T47D (cell line): ENCODE measurements at places on chromosomes 11 and 22.
A peak's percentile ranks its signal among the peaks of the same experiment; 100 is the strongest.

- DNase-seq = no peak
These were observed 7.8 kb downstream of the PIK3IP1 start for GRCh38 chr22:31284281-31285155.

DNA sequence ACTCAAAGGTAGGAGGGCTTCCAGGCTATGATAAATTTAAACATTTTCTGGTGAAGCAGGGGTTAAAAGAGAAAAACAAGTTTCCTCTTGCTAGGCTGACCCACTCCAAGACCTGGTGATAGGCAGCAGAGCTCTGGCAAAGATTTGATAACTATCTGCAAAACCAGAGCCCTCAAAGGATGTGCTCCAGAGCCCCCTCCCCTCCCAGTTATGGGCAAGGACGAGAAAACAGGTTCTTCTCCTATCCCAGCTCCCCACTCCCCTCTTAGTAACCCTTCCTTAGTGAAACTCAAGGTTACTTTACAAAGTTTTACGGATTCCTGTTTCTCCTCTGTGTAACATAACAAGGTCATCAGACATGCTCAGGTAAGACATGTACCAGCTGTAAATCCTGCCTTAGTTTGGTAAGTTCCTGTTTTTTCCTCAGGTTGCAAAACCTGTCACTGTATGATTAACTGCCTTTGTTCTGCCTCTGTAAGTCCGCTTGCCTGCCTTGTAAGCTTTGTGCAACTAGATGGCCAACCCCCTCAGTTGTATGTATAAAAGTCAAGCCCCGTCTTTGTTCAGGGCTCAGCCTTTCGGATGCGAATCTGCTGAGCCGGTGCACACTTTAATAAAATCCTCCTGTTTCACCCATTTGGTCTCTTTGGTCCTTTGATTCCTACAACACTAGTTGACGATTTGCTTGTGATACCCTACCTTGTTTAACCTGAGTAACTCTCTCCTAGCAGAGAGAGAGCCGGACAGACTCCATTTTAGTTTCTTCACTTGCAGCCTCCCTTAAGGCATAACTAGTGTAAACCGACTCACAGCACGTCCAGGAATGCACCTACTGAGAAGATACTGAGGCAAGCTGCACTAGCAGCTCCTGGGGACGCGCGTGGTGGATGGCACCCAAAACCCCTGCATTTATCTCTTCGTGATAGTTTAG is 13.9 kb downstream of the APOBEC3H start:
- DNase-seq = peak; percentile 20

GRCh38 chr22:28773461-28773867 is 969 bp downstream of the CCDC117 start:
- no peak for DNase-seq

- no peak for DNase-seq
These were observed 23.6 kb downstream of the APOL3 start for GRCh38 chr22:36136988-36137387.

- no peak for DNase-seq
These were observed 415.9 kb upstream of the CADM1 start for GRCh38 chr11:115920092-115920461.

DNA sequence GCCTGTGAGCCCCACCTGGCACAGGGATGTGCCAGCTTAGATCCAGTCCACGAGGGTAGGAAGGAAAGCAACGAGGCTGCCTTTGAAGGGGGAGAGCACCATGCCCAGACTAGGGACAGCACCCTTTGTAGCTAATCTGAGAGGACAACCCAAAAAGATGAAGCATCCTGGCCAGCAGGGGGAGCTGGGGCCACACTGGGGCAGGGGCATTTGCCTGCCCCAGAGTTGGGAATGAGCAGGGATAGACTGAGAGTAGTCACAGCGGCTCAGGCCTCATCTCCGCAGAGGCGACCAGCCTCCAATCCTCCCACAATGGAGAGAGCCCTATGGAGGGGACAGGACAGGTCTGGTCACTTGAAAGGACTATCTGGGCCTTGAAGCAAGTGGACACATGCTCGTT is 16.4 kb downstream of the LMO1 start:
- no peak for DNase-seq

DNA sequence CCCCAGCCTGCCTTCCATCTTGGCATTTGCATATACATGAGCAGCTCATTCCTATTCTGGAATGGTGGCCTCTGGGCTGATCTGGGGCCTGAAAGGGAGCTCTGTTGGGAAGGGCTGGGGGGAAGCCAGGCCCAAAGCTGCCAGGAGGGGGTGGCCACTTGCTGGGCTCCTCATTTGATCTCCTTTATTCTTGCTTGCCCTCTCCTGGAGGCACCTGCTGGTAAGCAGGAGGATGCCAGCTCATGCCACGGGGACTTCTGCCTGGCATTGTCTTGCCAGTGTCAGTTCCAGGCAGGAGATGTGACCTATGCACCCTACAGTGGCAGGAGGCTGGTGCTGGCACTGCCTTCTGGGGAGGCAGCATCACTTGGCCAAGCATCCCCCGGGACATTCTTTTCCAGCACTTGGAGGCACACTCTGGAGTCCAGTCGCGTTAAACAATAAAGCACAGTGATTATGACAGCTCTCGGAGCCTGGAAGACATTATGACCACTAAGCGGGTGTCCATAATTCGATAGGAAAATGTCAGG is 128.3 kb downstream of the NTM start:
- DNase-seq = no peak

DNA sequence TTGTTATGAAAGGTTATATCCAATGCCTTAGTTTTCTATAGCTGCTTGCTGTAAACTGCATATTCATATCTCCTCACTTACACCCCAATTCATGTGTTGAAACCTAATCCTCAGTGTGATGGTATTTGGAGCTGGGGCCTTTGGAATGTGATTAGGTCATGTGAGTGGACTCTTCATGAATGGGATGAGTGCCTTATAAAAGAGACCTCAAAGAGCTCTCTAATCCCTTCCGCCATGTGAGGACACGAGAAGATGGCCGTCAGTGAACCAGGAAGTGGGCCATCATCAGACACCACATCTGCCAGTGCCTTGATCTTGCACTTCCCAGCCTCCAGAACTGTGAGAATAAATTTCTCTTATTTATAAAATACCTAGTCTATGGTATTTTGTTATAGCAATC is 79.3 kb downstream of the CYP2R1 start:
- DNase-seq = no peak

DNA sequence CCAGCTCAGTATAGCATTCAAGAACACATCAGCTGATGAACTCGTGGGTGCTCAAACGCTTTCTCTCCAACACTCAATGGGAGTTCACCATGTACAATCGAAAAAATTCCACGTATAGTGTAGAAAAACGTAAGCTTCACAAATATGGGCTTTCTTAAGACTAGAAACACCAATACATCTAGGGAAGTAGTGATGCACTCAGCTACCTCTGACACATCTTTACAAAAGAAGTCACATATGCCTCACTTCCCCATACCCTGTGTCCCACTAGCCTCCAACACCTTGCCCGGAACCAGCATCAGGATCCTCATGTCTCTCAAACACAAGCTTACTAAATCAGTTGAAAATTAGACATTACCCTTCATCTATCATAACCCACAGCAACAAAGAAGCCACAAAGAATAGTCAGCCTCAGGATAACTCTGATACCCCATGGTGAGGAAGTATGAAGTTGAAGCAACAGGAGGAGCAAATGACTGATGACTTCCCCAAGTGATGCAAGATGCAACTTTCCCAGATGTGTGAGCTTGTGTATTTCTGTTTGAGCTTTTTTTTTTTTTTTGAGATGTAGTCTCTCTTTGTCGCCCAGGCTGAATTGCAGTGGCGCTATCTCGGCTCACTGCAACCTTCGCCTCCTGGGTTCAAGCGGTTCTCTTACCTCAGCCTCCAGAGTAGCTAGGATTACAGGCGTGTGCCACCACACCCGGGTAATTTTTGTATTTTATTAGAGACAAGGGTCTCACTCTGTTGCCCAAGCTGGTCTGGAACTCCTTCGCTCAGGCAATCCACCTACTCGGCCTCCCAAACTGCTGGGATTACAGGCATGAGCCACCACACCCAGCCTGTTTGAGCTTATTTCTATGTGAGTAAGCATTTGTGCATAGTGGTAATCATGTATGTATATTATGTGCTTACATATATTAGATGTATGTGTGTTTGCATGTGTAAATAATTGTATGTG is 8.5 kb upstream of the DENND5A start:
- DNase-seq = no peak

DNA sequence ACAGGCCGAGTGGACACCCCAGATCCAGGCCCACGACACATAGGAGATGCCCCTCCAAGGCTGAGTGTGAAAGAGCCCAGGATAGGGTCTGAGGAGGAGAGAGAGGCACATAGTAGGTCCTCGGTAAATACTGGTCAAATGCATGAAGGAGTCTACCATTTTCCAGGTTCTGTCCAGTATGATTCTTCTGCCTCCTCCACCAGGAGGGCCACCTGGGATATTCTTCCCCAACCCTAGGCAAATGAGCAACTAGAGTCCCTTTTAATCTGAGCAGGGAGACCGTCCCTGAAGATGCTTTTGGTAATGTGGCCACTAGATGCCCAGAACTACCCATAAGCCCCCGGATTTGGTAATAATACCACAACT is 6.7 kb downstream of the PDGFB start:
- DNase-seq = no peak

- DNase-seq = no peak
These were observed 51.7 kb downstream of the BARX2 start for GRCh38 chr11:129427376-129427775.

GRCh38 chr11:114921697-114922096 is 243.4 kb downstream of the NXPE2 start:
- no peak for DNase-seq

- peak; percentile 70 for DNase-seq
These were observed 451.5 kb upstream of the FAT3 start for GRCh38 chr11:91773090-91773489.

DNA sequence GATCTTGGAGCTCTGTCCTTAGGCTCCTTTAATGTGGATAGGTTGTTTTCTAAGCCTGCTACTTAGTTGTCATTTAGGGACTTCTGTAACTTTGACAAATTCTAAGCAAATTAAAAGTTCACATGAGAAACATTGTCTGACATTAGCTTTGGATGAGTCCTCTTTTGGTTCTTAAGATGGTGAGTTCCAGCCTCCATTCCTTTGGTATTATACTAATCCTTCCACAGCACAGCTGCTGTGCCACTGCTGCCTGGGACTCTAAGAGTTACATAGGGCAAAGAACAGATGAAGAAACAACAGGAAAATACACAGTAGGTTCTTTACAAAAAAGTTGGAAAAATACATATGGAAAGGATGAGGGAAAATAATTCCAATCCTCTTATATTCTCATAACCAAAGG is 25.3 kb upstream of the PIK3C2A start:
- no peak for DNase-seq

DNA sequence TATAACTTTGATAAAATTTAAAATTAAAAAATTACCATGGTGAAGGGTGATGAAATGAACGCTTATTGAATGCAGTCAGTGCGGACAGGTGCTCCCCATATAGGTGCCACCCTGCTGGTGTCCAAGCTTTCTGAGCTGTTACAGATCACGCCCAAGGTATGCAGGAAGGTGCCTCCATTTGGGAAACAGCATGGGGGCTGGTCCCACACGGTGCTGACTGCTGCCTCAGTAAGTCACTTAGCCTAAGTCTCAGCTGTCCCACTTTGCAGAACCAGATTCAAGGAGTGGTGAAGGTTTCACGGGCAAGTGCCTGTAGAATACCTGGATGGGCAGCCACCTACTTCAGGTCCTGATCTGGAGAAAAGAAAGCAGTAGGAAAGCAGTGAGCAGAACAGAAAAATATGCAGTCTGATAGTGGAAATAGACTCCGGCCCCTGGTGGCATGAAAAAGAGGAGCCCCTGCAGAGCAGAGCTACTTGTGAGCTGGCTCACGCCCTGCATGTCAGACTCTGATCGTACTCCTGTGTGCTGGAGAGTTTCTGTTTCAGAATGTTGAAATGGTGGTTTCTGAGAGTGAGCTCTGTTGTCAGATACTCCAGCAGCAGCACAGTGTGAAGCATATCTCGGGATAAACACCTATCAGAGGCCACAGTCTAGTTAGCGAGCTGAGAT is 33.2 kb downstream of the ADORA2A start:
- DNase-seq = no peak

DNA sequence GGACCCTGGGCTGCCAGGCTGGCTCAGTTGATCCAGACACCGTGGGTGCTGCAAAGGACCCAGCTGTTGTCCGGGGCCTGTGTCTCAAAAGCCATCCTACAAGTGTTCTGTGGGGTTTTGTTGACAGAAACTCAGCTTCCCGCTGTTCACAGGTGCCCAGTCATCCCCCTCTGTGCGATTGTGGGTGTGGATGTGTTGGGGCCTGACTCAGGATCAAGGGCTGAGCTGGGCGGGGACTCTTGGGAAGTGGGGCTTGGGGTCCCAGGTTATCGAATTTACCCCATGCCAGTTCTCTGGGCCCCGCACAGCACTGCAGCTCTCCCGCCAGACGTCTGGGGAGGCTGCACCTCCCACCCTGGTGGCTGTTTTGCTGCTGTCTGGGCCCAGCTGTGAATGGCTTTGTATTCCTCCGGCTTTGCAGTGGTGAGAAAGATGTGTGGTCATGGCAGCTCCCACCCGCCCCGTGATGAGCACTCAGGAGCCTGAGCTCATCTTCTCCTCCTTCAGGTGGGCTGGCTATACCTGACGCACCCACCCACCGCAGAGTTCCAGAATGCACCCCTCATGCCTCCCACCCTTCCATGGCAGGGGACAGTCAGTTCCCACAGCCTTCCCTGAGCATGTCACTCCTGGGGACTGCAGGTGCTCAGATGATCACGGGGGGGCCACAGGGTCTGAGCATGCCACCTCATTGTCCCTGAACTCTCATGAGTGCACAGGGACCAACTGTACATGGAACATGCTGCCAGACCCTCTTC is 3.6 kb upstream of the AP2A2 start:
- no peak for DNase-seq

DNA sequence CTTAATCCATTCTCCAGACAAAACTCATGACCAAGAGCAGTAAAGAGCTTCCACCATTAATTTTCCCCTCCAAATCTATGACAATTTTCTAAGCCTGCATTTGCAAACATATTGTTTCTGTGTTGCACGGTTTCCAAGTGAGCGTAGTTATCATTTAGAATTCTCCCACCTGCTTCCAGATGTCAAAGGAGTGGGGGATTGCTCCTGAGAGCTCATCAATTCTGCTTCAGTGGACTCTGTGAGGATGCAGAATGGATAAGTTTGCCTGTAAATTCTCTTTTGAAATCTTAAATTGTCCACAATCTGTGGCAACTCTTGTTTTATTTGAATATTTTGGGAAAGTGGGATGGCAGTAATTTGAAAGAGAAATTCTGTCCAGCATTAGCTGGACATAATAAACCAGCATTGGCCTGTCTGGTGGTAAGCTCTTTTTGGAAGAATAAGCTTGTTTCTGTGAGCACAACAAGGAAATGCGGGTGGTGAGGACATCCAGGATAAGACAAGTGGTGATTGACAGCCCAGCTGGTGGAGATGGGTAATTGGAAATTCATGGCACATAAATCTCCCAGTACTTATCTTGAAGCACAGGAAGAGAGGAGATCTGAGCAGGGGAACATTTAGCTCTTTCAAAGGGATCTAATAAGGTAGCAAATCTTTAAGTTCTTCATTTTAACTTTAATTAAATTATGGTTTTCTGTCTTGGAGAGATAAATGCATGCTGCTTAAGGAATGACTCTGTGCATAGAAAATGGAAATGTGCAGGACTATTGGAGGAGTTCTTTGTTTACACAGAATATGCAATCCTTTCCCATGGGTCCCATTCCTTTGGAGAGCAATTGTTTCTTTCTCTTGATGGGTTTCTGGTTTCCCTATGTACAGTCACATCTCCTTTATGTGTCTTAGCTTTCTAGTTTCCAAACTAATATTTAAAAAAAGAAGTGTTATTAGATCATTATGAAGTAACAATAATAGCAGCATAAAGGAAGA is 73.2 kb downstream of the FAT3 start:
- no peak for DNase-seq

- no peak for DNase-seq
These were observed 68.6 kb downstream of the RRAS2 start for GRCh38 chr11:14290422-14290821.

GRCh38 chr22:40176921-40177737 is 596 bp upstream of the TNRC6B start:
- peak; percentile 69 for DNase-seq
